ENCODE measurements at places on chromosomes 6 and 20.

GRCh38 chr20:26154224-26154623 lies 457.6 kb upstream of the ZNF337 start:
- no peak for DNase-seq

DNA sequence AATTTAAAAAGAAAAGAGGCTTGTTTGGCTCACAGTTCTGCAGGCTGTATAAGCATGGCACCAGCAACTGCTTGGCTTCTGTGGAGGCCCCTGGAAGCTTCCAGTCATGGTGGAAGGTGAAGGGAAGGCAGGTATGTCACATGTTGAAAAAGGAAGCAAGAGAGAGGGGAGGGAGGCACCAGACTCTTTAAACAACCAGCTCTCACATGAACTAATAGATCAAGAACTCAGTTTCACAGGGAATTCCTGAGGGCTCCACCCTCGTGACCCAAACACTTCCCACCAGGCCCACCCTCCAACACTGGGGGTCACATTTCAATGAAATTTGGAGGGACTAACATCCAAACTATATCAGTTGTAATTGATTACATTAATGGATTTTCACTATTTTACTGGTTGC lies 127.9 kb upstream of the MLIP start:
- no peak for DNase-seq

DNA sequence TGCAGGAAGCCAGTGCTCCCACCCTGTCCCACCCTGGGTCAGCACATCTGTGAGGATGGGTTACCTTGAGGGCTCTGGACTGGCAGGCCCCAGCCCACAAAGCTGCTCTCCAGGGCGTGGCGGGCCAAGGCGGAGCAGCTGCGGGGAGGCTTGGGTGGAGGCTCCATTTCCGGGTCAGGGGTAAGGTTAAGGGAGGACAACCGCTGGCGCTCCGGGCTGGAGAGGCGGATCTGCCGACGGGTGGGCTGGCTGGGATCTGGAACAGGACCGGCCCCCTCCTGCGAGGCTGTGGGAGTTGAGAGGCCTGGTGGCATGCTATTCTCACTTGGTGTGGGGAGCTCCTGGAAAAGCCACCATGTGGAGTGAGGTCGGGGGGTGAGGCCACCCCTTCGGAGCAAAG lies 5.5 kb downstream of the SMPD2 start:
- no peak for DNase-seq

GRCh38 chr6:168247443-168248147 lies 72.0 kb downstream of the DACT2 start:
- no peak for DNase-seq

DNA sequence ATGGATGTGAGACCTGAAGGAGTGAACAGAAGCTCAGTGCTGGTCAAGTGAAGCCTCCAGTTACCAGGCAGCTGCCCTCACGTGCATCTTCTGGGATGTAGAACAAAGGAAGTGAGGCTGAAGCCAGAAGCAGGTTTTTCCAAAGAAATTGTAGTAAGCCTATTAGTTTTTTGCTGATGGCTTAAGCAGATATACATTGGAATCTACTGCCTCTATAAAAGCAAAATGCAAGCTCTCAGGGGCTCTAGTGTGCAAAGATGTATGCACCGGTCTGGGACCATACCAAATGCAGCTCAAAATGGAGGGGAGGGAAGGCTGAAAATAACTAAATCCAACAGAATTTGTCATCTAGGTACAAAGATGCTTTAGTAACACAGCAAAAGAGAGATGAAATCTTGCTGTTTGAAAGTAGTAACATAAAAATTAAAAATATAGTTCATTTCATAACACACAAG lies 77.0 kb downstream of the DTNBP1 start:
- no peak for DNase-seq

- no peak for DNase-seq
Observed at GRCh38 chr6:106107043-106107613, 21.0 kb downstream of the PRDM1 start.

DNA sequence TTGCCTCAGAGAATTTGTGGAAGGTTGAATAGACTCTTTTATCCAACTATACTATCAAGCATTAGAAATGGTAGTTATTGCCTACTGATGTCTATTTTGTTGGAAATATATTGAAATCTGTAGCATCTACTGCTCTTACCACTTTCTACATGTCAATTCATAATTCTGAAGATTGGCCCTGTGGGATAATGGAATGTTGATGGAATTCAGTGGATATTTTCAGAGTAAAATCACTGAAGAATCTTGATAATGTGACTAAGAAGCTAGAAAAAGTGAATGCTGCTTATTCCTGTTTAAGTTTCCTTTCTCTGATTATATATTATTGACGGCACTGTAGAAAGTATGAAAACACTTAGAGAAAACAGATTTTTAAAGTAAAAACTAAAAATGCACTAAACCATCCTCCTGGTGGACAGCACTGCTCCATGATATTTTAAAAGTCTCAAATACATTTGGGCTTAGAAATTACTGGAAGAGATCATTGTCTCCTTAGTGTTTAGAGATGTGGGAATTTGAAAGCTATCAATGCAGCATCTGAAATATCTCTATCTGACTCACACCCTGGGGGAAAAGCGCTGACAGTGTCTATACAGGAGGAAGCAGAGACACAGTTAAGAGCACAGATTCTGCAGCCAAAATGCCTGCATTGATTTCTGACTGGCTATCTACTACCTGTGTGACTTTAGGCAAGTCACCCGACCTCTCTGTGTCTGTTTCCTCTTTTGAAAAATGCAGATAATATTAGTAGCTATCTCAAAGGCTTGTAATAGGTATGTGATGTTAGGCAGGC lies 37.9 kb upstream of the RCAN2 start:
- no peak for DNase-seq

- no peak for DNase-seq
Observed at GRCh38 chr6:54515713-54516112, 207.5 kb downstream of the TINAG start.

DNA sequence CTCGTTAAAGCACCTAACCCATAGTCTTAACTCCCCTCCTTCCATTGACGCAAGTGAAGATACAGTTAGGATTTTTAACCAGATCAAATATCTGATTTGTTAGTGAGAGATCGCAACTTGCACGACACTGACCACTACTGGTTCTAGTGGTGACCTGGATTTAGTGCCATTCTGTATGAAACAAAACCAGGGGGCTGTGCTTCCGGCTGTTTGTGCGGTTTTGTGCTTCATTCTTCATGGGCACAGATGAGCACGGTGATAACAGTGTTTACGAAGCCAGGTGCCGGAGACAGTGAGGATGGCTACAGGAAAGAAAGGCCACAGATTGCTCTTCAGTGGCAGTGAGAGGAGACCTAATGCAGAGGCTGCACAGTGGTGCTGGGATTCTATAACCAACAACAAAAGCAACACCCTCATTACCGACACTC lies 75.5 kb downstream of the NOL4L start:
- DNase-seq, result peak; percentile 26

- no peak for DNase-seq
Observed at GRCh38 chr6:74936886-74937285, 269.0 kb downstream of the COL12A1 start.

GRCh38 chr6:42993445-42993844 lies 9.1 kb downstream of the PPP2R5D start:
- DNase-seq, result no peak

DNA sequence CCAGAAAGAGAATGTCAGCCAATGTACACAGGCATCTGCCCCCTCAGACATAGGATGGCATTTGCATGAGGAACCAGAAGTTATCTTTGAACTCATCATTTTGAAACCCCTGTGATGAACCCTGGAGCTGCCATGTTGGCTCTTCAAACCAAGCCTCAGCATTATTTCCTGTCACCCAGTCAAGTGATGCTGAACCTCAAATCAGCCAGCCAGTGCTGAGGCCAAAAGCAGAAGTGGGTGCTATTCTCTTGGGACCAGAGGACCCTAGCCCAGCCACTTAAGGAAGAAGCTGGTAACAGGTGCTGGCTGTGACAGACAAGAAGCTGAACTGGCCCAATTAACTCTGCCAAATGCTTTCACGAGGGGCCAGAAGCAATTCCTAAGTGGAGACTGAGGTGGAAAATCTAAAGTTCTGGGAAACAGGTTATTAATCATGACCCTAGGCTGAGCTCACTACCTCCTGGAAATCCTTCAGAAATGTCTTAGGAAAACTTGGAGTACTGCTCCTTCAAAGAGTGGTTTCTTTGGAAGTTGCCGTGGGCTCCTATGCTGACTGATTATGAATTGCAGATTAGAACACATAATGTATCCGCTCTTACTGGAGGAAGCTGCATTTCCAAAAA lies 4.0 kb downstream of the PKIG start:
- no peak for DNase-seq

GRCh38 chr6:83637953-83638352 lies 70.9 kb downstream of the SNAP91 start:
- no peak for DNase-seq

GRCh38 chr20:49100972-49101371 lies 54.9 kb downstream of the CSE1L start:
- DNase-seq, result no peak

DNA sequence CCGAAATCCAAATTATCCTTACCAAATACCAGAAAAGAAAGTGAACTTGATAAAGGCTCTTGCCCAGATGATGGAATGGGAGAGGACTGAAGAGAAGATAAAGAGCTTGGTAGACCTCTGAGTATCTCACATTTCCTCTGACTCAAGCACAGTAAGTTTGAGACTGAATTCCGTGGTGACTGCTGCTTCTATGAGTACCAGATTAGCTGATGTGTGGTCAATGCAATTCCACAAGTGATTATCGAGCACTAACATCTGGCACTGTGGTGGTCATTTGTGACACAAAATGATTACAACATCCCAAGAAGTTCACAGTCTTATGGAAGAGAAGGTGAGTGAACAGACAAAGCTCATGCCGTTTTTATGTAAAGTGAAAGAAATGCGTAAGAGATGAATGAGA lies 2.6 kb upstream of the RPS6KA2 start:
- no peak for DNase-seq

- no peak for DNase-seq
Observed at GRCh38 chr6:167917551-167918154, 79.8 kb upstream of the KIF25 start.

GRCh38 chr6:18042536-18043145 lies 55.2 kb upstream of the KIF13A start:
- DNase-seq, result no peak

DNA sequence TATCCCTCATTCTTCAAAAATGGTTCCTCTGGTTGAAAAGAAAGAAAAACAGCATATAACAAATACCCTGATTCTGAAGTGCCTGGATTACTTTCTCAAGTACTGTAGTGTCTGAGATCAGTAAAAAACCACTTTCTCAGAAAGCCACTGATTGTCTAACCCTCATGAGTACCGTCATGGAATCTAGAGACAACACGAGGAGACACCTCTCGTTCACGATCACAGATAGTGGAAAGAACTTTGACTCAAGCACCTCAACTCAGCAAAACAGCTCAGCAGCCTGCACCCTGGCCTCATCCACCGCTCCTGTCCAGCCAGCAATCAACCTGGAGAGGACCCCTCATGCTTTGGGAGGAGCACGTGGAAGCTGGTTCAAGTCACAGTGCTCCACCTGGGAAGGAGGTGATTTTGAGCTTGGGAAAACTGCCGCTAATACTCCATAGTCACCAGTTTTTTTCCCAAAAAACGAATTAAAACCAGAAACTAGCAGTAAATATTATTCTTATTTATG lies 1.0 kb downstream of the SCML4 start:
- DNase-seq, result peak; percentile 50

DNA sequence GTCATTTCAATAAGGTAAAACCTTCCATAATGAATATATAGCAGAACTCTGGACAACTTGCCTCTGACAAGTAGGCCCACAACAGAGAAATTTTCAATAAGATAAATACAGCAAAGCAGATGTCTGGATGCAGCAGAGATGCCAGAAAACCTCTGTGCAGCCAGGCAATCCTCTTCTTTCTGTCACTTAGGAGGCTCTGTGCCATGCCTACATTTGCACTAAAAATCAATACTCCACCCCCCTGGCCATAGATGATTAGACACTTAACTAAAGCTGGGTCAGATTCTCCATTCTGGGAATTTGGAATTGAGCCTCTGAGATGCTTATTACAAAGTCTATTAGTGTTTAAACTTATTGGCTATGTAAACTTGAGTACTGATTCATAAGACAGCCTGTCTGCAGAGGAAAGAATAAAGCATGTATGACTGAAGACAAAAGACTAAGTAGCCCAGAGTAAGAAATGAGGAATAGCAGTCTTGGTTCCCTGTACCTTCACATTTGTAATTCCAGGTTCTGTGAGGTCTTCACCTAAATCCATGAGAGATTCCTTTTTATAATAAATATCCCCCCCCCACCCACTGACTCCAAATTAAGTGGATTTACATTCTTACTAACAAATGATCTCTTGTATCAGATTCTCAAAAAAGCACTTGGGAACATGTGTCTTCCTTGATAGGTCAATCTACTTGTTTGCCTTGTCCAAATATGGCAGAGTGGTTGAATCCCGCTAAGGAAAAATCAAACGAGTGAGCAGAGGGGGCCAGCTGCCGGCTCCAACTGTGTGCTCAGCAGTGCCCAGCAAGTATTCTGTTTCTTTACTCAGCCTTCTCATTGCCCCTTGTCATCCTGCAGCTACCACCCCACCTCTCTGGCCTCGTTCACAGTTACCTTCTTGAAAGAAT lies 20.4 kb downstream of the MAN1A1 start:
- DNase-seq, result no peak

- peak; percentile 89 for DNase-seq
Observed at GRCh38 chr6:31541658-31542521, at the start of gene DDX39B. Gene DDX39B (minus strand): TSS chr6:31542003. CDS start chr6:31540532, 1,471 bp downstream.

GRCh38 chr6:80501636-80502035 lies 395.2 kb downstream of the BCKDHB start:
- DNase-seq, result no peak

- no peak for DNase-seq
Observed at GRCh38 chr20:37853823-37854375, 49.0 kb upstream of the VSTM2L start.

DNA sequence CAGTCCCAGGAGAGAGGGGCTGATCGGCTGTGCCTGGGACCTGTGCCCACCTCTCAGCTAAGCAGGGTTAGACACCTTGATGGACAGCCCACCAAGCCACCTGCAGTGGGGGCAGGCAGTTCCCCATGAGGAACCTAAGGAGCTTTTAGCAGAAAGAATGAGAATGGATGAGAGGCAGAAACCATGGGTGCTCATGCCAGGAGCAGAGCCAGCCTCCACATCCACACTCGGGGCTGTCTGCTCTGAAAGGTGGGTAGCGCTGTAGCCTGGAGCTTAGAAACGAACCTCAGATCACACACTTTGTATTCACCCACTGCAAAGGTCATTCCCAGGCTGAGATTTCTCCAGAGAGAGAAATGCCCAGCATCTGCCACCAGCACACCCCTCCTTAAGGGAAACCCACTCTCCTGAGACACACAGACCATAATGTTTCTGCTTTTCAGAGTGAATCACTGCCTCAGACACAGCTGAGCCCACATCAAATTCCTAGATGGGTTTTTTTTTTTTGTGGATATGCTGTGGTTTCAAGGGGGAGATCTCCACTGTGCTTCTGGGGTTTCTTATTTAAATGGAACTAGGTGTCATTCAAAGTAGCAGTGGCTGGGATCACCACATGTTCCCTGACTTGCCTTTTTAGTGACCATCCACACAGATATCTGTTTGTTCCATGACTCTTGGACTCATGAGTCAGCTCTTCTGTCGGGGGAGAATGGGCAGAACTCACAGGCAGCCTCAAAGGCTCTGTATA lies 218.9 kb downstream of the EYA2 start:
- DNase-seq, result no peak

Data from activated CD4-positive, alpha-beta T cell treated with anti-CD3 and anti-CD28 coated beads, Interleukin-2, amount 50 U/mL, for 4 hours (primary cell).